Cerebellum (tissue), 4 donors: ENCODE measurements at places on chromosomes 3 and 15.

DNA sequence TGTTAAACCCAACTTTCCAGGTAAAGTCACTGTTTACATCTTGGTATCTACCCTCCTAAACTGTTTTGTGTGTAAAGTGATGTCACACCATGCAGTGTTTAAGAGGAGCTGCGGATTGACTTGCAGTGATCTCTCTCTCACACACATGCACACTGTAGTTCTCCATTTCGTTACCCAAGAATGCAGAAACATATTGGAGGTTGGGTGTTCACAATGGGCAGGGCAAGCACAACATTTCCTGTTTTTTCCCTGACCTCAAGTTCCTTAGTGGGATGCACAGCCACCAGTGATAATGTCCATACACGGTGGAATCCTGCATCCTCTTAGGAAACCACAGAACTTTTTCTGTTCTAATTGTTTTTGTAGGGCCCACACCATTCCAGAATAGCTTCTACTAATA lies 85.3 kb upstream of the CFAP20DC start:
- no peak for DNase-seq

DNA sequence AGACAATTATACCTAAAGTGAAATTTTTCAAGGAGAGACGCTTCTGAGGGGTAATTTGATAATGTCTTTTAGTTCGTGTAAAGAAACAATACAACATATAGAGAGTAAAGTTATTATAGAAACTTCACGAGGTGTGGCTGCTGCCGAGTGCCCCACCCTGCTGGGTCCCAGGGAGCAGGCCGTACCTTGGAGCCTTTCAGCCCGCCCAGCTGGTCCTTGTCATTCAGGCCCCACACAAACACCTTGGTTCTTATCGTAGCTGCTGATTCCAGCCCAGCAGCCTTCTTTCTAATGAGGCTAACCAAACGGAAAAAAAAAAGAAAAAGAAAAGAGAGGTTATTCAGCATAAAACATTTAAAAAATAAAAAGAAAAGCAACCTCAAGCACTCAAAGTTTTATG lies 83.1 kb upstream of the OCA2 start:
- DNase-seq, result no peak

DNA sequence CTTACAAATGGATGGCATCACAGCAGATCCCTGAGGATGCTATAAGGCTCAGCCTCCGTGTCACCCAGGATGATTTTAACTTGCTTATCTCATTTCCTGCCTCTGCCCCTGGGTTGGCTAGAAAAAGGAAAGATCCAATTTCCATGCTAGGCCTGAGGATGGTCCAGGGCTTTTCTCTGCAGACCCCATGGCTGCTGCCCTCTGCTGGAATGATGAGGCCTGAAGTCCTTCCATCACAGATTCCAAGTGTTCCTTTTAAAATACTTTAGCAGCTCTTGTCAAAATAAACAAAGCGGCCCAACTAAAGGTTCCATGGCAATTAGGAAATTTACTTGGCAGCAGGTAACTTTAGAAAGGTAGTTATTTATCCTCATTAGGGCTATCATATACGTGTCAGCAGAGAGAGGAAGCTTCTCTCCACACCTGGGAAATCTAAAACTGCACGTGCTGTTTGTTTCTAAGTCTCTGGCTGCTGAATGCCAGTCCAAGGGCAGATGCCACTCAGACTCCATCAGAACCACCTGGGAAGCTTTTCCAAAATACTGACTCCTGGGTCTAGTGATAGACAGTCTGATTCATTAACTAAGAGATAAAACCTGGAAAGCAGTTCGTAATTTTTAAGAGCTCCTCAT lies 401.9 kb upstream of the IL12A start:
- no peak for DNase-seq

DNA sequence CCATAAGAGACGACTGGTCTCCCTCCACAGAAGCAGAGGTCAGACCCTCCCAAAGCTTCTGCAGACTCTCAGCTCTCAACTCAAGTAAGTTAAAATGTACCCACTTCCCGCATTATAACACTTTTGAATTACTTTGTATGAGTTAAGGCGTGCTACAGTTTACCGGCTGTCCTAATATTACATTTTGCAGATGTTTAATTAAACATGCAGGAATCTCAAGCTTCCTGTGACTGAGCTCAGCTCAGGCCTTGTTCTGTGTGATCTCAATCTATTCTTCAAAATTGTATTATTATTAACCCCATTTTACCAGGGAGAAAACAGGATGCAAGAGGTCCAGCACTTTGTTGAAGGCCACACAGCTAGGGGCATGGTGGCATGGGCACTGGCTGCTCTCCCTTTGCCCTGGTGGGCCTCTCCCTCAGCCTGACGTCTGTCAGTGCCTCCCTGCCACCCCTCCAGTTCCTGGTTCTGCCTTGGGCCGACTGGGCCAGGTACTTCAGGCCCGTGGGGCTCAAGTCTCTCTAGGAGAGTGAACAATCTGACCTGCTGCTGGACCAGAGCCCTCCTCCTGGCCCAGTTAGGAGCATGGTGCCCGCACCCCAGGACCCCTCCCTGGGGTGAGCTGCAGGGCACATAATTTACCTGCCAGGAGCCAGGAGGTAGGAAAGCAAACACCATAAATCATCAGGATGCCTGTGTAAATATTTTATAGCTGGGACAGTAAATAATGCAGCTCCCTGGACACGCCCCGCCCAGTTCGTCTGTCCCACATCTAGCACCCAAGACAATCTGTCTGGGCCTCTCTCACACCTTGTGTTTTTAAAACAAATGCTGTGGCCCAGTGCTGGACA lies 14.9 kb upstream of the RFT1 start:
- DNase-seq, result no peak

DNA sequence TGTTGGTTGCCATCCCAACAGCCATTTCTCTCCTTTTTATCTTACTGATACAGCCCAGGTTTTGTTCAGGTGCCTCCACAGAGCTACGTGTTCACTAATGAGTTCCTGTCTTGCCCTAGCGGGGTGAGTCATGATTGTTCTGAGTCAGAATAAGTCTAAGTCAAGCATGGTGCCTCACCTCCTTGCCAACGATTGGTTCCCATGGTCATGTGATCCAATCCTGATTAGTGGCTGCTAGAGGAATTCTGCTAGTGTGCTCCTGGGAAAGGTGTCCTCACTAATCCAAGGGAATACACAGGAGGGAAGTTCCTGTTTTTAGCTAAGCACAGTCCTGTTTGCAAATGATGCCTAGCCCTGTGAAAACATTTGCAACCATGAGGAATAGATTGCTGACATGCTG lies 99.8 kb downstream of the NSUN3 start:
- no peak for DNase-seq

DNA sequence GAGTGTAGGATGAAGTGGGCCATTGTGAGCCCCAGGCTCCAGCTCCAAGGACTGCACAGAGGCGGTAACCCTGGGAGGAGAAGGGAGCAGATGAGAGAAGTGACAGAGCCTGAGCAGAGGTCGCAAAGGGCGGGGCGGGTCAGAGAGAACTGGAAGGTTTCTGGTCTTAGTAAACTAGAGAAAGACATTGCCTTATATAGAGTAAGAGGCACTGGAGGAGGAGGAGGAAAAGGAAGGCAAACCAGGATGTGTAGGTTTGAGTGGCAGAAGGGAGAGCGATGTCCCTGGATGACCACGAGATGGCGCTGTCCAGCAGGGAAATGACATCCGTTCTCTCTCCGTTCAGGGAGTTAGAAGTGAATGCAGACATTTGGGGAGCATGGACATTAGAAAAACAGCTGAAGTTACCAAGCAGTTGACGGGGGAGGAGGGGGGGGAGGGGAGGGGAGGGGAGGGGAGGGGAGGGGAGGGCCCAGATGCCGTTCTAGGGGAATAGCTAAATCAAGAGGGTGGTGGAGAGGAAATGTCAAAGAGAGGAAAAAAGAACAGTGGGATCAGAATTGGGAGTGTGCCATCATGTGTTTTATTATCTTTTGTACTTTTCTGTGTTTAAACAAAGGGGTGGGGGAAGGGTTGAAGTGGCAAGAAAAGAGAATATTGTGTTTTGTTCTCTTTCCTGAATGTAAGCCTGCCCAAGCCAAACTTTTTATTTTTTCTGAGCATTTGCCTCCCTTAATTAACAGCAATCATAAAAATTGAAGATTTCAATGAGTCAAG lies 48.8 kb downstream of the STARD5 start:
- DNase-seq, result peak; percentile 76

DNA sequence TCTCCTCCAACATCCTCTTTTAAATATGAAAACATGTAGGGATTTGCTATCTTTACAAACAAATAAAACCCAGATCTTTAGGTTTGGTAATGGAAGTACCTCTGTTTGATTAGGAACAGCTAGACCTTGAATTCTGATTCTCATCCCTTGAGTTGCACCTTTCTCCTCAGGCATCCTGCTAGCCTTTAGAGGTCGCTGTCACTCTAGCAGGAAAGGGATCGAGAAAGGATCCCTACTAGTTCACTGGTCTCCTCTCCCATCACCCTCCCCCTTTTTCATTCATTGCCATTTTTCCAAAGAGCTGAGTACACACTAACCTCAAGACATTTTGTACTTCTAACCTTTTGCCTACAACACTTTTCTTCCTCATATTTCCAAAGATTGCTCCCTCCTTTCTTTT lies 569.8 kb downstream of the RBMS3 start:
- no peak for DNase-seq

DNA sequence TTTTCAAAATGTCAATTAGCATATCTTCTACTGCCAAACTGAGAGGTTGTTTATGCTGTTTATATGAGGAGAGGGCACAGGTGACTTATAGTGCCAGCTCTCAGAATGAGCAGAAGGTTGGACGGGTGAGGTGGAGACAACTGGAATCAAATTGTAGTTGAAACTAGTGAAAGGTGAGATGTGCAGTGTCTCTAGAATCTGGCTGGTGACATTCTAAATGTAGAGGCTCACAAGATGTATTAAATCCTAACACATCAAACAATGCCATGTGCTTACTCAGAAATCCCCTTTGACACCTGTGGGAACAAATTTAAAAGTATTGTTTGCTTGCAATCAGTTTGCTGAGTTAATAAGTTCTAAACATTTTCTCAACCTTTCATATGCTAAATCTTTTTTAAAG lies 40.8 kb downstream of the CRYBG3 start:
- no peak for DNase-seq

GRCh38 chr3:169345662-169346331 lies 317.7 kb downstream of the MECOM start:
- no peak for DNase-seq

- DNase-seq, result no peak
Measured at GRCh38 chr3:184358124-184358767, 3.2 kb downstream of the CLCN2 start.

- no peak for DNase-seq
Measured at GRCh38 chr3:31442755-31443154, 90.0 kb upstream of the STT3B start.

- peak; percentile 10 for DNase-seq
Measured at GRCh38 chr3:98788651-98789050, 25.5 kb downstream of the ST3GAL6 start.

DNA sequence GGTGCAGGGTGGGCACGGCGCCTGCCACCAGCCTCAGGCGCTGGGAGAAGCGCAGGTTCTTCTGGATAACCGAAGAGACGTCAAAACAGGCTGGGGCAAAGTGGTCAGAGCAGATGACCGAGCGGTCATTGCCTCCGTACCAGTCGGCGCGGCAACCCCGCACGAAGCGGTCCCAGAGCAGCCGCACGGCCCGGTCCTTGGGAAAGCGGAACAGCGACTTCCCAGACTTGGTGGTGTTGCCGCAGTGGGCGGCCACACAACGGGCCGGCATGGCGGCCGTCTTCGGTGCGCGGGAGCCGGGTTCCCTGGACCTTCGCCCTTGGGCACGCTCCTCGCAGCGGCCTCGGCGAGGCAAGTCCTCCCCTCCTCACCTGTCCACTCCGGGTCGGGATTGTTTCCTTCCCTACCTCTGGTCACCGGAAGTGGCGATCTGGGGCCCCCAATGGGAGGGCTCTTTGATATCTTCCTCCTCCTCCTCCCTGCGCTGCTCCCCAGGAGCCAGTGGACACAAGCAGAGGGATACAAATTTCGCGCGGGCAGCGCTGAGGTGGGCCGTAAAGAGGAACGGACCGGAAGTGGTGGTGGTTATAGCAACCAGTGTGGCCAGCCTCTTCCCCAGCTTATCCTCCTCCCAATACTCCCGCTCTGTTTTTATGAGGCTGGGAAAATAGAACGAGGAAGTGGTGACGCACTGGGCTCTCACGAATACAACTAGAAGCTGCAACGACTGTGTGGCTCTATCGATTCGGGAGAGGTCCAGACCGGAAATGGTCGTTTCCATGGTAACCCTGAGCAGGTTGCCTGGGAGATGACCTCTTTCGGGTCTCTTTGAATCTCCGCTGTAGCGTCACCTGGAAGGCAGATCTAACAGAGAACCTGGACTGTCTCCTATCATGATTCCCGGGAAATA lies at the start of the genes LRRC49 and THAP10:
Gene LRRC49, plus strand, starts transcription at position 825 of the 910 bp plus-strand sequence. Its CDS starts 69 bp downstream, at position 894.
Gene THAP10, minus strand, starts transcription at position 432 of the 910 bp plus-strand sequence. Its CDS starts 161 bp downstream, at position 271.
- DNase-seq, result peak; percentile 90

DNA sequence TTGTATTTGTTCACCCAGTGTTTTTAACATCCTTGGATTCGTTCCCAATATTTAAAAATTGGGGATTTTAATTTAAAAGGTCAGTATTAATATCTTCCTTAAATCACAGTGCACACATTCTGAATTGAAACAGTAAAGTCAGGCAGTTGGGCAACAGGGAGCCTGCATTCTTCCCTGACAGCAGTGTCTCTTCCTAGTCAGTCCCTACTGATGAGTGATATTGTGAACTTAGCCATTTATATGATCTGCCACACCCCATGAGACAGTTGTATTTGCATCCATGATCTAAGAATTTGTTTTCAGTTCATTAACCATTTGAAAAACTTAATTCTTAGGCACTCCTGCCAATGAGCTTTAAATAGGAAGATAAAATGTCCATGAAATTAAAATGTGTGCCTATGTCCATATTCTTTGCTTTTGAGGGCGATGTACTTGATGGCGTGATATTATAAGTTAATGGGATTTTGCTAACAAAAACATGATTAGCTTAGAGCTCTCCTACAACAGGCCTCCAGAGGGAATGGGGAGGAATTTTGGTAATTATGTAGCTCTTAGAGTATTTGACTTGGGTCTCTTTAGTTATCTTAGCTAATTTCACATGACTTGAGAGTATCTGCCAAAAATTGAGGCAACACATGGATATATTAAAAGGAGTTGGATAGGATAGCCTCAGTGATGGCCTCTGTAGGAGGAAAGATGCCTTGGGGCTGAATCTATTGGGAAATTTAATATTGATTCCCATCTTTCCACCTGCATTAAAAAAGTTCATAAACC lies 219.3 kb downstream of the PTPRG start:
- no peak for DNase-seq

DNA sequence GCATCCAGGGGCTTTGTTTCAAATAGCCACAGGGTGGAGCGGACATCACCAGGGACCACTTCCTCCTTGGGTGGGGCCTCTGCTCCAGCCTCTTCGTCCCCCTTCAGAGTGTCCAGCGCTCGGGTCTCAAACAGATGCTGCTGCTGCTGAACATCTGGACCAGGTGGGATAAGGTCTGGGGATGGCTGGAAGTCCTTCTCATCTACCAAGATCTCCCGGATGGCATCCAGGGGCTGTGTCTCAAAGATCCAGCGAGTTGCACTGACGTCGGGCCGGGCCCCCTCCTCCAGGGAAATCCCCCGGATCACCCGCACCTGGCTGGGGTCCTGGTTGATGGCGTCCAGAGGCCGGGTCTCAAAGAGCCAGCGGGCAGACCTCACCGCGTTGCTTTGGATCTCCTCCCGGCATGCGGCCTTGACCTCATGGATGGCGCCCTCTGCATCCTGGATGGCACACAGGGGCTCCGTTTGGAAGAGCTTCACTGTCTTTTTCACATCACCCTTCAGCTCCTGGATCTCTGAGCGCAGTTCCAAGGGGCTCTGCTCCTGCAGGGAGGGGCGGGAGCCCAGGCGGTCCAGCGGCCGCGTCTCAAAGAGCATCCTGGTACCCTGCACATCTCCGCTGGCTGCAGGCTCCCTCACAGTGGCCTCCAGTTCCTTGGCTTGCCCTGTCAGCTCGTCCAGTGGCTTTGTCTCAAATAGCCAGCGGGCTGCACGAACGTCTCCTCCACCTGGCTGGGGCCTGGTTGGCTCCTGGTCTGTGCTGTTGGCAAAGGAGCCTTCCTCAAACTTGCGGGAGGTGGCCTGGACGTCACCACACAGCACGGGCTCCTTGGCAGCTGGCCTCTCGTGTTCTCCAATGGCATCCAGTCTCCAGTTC lies 3.9 kb downstream of the XIRP1 start:
- DNase-seq, result peak; percentile 79
